ENCODE measurements at places on chromosomes 12 and 14.

- peak; percentile 97 for DNase-seq
Observed at GRCh38 chr14:68458840-68459469, 333.9 kb downstream of the ZFP36L1 start.

- DNase-seq = no peak
Observed at GRCh38 chr12:112892856-112893255, 13.9 kb upstream of the OAS1 start.

DNA sequence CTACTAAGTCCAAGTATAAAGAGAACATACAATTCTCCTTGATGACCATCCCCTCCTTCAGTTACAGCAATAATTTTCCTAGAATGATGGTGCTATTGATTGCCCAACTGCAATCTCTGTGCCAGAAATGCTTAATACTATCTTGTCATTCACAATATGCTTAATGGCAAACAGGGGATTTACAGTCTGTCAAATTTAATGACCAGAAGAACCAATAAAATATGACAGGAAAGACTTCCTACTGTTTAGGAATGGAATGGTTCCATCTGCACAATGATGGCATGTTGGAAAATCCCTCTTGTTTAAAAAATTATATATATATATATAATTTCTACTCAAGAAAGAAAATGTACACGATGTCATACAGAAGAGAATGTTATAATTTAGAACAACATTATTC, 623.2 kb downstream of the CCER1 start:
- DNase-seq = no peak

- DNase-seq = no peak
Observed at GRCh38 chr14:21032326-21033132, 2.1 kb downstream of the RNASE13 start.

DNA sequence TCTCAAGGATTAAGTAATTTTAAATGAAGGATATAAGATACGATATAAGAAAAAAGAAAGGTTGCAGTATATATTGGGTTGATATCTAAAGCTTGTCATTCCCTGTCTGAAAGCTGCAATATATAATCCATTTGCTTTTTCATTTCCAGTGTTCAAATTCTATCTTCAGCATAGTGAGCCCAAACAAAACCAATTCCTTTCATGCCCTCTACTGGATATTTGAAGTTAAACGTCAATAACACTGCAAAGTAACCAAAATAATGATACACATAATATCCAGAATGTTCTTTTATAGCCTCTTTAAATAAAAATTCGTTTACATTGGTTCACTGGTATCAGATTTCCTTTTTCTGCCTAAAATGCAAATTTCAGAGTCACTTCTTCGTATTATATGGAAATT, 64.5 kb upstream of the DAAM1 start:
- DNase-seq = peak; percentile 79

GRCh38 chr12:132175496-132176384, 31.5 kb downstream of the NOC4L start:
- no peak for DNase-seq

GRCh38 chr12:131141514-131141913, 187.8 kb downstream of the ADGRD1 start:
- no peak for DNase-seq

GRCh38 chr12:89163918-89164317, 188.4 kb downstream of the DUSP6 start:
- DNase-seq = no peak

GRCh38 chr14:82094829-82095345, 561.2 kb upstream of the SEL1L start:
- no peak for DNase-seq

DNA sequence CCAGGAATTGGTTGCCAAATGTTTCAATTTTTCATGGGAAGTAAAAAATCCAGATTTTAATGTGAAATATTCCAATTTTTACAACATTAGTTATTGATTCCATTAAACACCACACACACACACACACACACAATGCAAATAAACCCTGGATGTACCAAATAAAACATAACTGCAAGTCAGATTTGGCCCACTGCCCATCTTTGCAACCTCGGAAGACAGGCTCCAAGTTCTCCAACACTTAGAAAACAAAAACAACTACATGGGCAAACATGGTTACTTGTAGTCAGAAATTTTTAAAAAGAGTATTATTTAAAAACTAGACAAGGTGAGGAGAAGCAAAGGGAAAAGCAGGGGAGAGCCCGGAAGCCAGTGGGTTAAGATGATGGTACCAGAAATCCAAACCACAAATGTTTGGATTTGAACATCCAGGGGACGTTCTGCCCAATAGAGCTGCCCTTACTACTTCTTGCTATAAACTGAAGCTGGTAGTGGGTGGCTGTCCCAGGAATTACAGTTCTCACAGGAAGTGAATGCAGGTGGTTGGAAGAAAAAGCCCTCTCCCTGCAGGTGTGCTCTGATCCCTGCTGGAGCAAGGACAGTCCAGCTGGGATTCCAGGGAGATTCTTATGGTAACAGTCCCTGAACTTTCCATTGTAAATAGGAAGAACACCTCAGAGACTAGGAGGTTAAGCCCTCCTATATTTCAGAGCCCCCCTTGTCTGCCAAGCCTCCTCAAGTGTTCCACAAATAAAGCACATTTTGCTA, 111.7 kb downstream of the SLC25A21 start:
- peak; percentile 93 for DNase-seq

GRCh38 chr12:117732761-117733548, 235.8 kb downstream of the KSR2 start:
- no peak for DNase-seq

DNA sequence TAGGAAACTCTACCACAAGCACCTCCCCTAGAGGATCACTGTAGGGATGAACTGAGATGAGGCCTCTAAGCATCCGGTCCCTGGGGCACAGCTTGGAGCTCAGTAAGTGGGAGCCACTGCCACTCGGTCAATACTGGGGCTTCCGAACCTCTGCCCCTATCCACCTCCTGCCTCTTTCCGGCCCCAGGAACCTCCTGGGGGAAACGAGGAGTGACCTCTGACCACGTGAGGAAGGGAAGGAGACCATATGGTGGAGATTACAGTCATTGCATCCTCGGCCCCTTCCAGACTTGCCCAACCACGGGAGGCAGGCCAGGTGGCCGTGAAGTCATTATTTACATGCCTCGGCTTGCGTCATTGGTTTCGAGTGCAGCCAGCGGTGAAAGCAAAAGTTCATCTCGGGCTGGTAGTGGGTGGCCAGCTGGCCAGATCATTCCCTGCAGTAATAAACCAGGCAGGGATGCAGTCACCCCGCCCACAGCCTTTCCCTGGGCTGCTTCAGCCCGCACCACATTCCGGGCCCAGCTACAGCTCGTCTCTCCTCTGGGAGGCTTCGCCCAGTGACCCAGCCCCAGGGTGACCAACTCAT, 65.4 kb downstream of the C14orf132 start:
- DNase-seq = no peak

DNA sequence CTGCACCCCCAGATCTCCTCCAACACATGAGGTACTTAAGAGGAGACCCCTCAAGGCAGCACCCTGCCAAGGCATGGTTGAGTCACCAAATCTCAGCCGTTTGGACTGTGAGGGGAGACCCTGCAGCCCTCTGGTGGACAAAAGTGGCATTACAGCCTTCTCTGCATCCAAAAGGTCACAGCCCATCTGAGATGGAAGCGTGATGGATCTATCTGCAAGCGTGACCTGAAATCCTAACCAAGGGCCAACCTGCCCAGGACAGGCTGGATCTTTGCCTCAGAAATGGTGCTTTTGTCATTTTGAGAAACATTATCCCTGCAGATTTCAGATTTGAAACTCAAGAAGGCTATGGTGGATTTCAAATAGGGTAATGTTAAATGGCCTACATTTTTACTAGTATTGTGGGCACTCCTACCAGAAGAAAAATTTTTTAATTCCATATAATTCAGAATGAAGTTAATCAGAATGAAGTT, 23.7 kb upstream of the DHRS4 start:
- peak; percentile 51 for DNase-seq

DNA sequence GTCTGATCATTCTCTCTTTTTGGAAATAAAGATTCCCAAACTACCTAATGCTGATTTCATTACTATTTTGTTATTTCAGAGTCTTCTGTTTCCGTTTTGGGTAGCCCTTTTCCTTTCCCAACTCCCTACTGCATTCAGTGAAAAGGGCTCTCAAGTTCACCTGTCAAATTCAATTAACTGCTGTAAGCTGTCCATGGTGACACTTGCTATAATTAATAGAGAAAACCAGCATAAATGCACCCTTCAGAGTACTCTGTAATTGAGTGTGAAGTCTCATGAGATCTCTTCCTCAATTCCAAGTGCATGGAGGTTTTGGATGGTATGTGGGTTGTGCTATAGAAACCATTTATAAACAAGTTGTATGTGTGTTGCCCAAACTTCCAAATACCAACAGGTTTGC, 187.2 kb downstream of the RPL10L start:
- no peak for DNase-seq

GRCh38 chr12:107470645-107471044, 215.0 kb upstream of the PWP1 start:
- no peak for DNase-seq

GRCh38 chr12:107352347-107353081, 259.2 kb upstream of the CRY1 start:
- no peak for DNase-seq

DNA sequence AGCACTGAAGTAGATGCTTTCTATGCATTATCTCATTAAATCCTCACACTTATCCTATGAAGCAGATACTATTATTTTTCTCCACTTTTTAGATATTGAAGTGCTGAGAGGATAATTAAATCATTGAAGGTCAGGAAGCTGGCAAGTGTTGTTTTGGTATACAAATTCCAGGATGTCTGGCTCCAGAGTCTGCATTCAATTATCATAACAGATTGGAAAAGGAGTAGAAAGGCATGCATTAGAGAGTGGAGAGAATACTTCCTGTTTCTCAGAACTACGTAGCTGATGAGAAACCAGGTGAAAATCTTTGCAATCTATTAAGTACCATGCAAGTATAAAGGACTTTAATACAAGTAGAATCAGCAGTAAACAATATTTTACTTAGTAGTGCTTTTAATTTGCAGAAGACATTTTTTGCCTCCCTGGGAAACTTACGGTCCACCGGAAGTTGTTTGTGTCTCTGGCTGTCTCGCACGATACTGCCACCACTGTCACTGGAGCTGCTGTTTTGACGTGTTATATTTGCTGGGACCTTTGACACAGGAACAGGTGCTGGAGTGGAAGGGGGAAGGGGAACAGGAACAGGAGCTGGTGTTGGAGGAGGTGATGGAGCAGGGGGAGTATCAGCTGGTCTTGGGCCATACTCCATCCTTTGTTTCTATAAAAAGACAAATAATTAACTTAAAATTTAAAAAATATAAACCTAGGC, 158.0 kb downstream of the EPS8 start:
- DNase-seq = no peak

GRCh38 chr14:43166163-43166562, 1340.9 kb downstream of the FSCB start:
- DNase-seq = no peak

- DNase-seq = no peak
Observed at GRCh38 chr14:69865701-69866365, 13.4 kb upstream of the SMOC1 start.

DNA sequence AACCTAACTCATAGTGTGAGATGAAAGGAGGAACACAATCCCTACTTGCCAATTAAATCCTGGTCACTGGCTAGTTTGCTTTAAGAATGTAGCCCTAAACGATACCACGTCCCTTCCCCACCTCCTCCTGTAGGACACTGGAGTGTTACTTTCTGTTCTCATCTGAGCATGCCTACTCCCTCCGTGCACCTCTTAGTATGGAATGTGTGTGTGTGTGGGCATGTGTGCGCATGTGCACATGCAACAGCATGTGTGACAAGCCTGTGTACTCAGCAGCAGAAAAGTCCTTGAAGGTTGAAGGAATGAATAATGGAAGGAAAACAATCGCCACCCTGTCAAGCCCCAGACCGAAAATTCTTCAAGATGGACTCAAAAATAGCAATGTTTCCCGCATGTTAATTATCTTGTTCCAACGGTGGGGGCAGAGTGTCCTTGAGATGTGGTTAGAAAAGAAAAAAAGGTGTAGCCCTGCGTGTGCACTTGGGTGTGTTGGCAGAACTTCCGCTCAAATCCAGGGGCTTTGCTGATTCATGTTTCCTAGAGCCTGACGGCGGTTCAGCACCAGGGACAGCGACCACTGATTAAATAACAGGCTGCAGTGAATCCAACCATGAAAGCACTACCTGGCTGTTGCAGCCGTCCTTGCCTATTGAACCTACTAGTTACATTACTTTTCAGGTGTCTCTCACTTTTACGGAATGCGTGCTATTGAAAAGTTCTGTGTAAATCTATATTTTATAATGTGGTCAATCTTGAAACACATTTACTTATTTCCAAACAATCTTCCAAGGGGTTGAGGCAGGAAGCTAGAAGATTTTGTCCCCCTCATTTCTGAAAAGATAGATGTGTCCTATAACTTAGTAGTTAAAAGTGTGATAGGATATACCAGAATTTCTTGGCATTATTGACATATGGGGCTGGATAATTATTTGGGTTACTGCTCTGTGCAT, 79.8 kb downstream of the SRRM4 start:
- peak; percentile 82 for DNase-seq

DNA sequence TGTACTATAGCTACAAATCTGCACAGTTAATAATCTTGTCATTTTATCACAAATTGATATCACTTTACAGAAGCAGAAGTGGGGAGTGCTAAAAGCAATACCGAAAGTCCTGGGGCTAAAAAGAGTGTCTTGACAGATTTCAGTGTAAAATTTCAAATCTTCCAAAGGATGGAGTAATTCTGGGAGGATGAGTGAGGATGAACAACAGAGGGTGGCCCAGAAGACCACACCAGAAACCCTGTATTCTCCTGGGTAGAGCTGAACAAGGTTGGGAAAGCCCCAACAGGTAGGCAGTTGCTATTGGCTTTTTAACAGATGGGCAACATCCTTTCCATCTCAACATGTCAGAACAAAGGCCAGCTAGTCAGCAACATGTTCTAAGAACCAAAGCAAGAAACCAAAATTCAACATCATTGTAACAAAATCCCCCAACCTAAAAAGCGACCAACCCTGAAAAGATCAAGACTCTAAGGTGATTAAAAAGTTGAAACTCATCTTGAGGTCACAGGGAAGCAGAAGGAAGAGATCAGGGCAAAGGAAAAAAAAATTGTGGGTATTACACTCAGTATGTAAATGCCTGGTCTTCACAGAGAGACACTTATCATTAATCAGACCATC, 38.8 kb downstream of the CBX5 start:
- DNase-seq = no peak

DNA sequence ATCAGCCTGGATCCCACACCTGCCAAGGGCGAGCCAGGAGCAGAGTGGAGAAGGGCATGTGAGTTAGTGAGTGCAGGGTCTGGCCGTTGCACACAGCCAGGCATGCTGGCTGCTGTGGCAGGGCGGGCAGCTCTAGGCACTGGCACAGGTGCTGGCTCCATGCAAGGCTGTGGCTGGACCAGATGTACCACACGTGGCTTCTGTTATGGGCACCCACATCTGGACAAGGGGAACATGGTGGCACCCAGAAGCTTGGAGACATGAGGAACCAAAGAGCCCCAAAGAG, 20.1 kb downstream of the SERPINA3 start:
- no peak for DNase-seq

Data from DMS79 treated with DMSO at 0.1 percent for 48 hours (cell line).